ENCODE measurements at places on chromosomes 6 and 20.
A peak's percentile ranks its signal among the peaks of the same experiment; 100 is the strongest.

GRCh38 chr6:7144872-7145584 lies 37.3 kb downstream of the RREB1 start:
- DNase-seq, result no peak

DNA sequence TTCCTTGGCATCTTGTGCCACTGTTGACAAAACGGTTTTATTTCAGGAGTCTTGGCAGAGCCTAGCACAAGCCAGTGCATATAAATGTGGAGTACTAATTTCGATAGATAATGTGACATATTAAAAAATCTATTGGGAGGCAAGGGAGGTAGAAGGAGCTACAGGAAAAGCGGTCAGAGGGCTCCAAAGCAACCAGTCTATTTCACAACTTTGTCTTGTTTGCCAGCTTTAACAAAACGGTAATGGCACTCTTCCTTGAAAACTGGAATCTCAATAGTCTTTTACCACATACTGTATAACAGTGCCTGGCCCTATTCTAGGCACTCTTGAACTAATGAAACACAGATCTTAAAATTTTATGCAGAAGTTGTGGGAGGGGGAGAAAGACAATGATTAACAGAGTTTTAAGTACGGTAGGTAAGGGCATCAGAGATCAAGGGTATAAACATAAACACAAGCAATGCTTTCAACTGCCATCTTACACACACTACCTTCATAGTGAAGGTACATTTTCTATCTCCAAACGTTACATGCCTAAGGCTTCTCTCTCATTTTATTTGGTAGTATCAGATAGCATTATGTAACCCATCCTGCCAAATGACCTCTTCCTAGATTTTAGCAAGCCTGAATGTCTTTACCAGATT lies 33.5 kb upstream of the SYNCRIP start:
- DNase-seq, result no peak

DNA sequence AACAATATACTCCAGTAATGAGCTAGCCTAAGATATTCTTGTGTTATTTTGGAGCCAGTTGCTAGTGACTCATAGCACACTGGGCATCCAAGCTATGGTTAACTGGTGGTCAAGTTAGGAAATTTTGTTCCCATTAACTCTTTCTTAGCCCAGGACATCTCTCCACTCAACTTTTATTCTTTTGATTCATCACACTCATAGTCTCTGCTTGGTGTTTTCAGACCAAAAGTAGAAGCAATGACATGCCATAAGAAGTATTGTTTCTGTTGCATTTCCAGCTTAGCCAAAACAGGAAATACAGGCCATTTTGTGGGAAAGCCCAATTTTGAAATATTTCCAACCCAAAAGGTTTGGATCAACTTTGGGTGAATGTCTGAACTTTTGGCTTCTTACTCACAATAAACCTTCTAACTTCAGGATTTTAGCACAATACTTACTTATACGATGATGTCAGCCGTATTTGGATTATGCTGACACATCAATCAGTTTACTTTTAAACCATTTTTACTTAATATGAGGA lies 31.6 kb upstream of the CCN2 start:
- DNase-seq, result no peak

GRCh38 chr20:62739581-62740285 lies 31.1 kb downstream of the NTSR1 start:
- peak; percentile 41 for DNase-seq

DNA sequence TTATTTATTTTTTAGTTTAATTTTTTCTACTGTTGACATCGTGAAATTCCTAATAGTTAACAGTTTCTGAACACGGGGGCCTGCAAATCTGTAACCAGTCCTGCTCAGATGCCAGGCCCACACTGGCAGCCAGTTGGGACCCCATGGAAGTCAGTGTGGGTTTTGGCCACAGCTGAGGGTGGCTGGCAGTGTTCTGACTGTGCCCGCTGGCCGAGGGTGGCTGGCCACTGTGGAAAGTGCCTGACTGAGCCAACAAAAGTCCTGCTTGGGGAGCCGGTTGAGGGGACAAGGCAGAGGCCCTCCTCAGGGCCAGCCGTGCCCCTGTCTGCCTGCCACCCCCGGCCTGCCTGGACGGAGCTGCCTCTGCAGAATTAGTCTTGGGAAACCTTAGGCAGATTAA lies 4.1 kb upstream of the PMEPA1 start:
- DNase-seq, result no peak

DNA sequence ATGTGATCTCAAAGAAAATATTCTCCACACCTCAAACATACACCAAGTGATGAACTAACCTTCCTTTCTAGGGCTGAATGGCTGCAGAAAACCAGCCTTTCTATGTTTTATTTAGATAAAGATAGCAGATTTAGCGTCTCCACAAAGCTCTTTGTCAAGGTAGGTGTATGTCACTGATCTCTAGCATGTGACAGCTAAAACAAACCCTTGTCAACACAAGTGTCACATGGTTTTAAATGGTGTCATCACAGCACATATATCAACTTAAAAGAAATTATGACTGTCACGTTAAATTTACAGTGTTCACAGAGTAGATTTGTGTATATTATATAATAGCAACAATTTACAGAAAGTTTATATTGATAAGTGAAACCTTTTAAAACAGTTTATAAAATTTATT lies 58.3 kb downstream of the TENT5A start:
- no peak for DNase-seq

DNA sequence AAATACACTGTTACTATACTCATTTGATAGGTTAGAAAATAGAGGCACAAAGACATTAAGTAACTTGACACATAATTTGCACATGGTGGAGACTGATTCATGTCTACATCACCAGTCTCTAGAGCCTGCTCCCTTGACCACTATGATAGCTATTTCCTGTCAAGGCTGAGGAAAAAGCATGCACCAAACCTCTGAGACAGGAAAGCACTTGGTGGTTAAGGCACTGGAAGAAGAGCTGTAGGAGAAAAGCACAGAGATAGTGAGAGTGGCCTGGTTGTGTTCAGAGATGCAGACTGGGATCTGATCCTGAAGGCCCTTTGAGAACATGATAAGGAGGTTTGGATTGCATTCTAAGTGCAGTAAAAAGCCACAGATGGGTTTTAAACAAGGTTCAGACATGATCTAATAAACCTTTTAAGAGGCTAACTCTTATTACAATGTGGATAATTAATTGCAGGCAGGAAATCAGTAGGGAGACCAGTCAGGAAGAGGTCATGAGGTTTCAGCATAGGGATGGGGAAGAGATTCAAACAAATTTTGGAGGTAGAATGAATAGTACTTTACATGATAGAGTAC lies 168.9 kb downstream of the PHF3 start:
- DNase-seq, result no peak

GRCh38 chr6:20610636-20611370 lies 76.5 kb downstream of the CDKAL1 start:
- no peak for DNase-seq

GRCh38 chr6:13302291-13302690 lies 26.0 kb downstream of the TBC1D7 start:
- DNase-seq, result peak; percentile 70

- DNase-seq, result no peak
Measured at GRCh38 chr20:9608639-9609340, 94.4 kb downstream of the LAMP5 start.

DNA sequence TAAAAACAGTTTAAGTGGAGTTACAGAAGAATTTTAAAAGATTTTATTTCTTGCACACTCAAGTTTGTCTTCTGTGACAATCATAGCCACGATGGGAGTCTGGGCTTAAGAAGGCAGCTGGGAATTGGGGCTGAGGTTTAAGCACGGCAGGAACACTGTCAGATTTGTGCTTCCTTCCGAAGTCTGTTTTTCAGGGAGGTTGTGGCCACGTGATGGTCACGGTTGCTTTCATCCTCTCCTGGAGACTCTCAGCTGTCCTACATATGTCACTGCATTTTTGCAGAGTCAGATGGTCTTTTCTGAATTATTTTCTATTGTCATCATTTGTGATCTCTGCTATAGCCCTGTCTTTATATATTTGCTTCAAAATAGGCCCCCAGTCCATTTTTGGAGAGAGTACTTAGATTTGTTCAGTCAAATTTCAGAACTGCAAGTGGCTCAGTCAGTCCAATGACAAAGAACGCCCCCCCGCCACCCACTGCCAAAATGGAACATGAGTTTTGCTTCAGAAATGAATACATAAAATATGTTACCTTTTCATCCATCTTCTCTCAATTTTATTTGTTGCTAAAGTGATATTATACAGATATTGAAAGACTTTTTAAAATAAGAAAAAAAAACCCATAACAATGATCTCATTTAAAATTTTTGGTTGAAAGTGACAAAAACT lies 111.8 kb upstream of the ZFP64 start:
- no peak for DNase-seq
